ENCODE measurements at places on chromosomes 3 and 15.

- DNase-seq: no peak
These were observed 22.1 kb upstream of the MGLL start for GRCh38 chr3:127844326-127844942.

- no peak for DNase-seq
These were observed 25.4 kb downstream of the MAPKAPK3 start for GRCh38 chr3:50642382-50642781.

DNA sequence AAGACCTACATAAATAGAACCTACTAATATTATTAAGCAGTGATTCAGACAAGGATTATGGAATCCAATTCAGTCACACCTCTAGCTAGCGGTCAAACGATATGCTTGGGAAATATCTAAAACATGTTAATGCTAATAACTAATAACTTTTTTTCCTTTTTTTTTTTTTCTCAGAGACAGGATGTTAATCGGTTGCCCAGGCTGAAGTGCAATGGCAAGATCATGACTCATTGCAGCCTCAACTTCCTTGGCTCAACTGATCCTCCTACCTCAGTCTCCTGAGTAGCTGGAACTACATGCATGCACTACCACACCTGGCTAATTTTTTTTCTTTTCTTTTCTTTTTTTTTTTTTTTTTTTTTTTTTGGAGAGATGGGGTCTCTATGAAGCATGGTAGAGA lies 124.1 kb downstream of the NR2E3 start:
- no peak for DNase-seq

DNA sequence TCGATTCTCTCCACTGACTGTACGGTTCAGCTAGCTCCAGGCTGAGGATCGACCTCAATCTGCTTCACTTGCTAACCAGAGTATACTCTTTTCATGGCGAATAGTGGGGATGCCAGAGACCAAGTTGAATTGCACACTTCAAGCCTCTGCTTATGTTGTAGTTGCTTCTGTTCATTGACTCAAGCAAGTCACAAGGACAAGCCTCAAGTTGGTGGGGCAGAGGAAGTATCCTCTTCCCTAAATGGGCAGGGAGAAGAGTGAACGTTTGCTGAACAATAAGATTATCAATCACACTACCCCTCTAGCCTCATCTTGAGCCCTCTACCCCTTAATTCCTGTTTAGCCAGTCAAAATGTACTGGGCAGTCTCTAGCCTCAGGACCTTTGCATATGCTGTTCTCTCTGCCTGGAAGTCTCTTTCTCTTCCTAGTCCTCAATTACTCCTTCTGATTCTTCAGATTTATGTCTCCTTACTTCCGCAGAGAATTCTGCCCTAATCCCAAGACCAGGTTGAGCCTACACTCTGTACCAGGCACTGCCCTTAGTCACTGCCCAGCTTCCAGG lies 390.4 kb upstream of the PROK2 start:
- no peak for DNase-seq

GRCh38 chr3:11155341-11156025 lies 1.2 kb downstream of the HRH1 start:
- DNase-seq: peak; percentile 56

DNA sequence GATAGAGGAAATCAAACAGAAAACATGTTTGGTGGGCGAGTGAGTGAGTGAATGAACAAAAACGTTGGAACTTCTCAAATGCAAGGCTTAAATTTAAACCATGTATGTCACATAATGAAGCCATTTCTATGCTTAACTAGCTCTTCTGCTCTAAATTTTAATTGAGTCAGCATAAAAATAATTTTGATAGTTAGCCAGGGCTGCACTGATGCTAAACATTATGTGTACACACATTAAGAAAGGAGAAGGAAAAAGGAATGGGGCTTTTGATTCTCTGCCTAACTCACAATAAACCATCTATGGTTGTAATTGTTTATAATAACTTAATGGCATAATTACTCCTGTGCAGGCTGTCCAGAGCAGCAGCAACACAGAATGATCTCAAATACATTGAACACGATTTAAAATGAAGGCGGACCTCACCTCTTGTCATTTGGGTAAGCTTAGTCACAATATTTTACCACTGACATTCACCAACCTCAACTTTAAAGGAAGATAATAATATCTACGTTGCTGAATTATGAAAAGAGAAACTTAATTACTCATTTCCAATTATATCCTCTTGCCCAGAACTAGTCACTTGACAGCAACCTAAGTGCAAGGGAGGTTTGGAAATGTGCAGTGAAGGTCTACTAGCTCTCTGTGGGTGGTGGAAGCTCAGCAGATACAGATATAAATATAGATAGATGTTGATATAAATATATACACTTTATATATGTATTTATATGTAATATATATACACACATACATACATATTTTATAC lies 318.4 kb upstream of the TRIM42 start:
- DNase-seq: no peak

- DNase-seq: no peak
These were observed 45.4 kb upstream of the TIPARP start for GRCh38 chr3:156628836-156629618.

- no peak for DNase-seq
These were observed 75.3 kb upstream of the STRIT1 start for GRCh38 chr3:155368786-155369185.

- DNase-seq: no peak
These were observed 7.4 kb downstream of the ZBTB47 start for GRCh38 chr3:42660898-42661297.

- peak; percentile 50 for DNase-seq
These were observed 970 bp downstream of the BBX start for GRCh38 chr3:107523539-107524325.

GRCh38 chr3:179945569-179945968 lies 91.2 kb downstream of the PEX5L start:
- no peak for DNase-seq

DNA sequence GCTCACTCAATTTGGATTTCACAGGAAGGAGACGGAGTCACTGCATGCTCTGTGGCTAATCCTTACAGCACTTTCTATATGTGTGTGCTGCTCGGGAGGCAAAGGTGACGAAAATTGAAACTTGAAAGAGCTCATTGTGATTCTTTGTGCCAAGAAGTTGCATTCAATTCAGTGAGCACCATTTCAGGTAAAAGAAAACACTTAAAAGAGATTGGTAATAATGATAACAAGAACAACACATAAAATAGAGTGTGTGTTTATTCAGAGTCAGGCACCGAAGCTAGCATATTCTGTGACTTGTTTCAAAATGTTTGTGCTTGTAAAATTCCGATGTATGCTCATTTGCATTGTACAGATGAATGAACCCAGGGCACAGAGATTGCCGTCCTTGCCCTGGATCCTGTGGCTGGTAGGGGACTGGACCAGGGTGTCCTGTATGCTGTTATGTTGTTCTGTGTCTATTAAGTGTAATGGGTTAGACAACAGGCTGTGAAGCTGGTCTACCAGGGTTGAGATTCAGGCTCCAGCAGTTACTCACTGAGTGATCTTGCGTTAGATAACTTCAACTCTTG lies 193.3 kb upstream of the PROK2 start:
- no peak for DNase-seq

GRCh38 chr15:23069496-23070166 lies 30.3 kb upstream of the TUBGCP5 start:
- no peak for DNase-seq

GRCh38 chr15:67549736-67550135 lies 7.2 kb downstream of the MAP2K5 start:
- DNase-seq: no peak

DNA sequence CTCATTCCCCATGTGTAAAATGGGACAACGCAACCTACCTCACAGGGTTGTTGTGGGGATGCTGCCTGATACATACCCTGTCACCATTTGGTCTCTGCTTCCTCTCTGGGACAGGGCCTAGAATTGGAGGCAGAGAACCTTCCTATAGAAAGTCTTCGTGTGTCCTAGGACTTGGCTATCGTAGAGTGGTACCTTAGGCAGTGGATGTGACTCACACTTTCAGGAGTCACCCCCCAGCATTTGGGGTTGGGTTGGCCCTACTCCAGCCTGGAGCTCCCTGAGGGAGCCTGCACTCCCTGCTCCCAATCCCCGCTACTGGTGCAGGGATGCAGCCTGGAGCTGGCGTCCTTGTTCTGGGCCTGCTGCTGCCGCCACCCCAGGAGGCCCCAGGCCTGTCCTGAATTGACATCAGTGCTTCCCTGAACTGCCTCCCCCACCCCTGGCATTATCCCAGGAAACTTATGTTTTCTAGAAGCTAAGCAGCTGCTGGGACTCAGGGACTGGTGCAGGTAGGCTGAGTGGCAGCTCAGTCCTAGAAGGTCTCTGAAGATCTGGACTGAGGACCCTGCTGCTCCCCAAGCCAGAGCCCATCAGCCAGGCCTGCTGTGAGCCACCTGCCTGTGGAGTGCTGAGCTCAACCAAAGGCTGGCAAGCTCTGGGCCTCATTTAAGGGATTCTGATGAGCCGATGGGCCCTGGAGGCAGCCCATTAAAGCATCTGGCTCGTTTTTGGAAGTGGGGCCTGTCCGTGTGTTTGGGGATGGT lies 9.9 kb downstream of the C15orf39 start:
- DNase-seq: no peak

DNA sequence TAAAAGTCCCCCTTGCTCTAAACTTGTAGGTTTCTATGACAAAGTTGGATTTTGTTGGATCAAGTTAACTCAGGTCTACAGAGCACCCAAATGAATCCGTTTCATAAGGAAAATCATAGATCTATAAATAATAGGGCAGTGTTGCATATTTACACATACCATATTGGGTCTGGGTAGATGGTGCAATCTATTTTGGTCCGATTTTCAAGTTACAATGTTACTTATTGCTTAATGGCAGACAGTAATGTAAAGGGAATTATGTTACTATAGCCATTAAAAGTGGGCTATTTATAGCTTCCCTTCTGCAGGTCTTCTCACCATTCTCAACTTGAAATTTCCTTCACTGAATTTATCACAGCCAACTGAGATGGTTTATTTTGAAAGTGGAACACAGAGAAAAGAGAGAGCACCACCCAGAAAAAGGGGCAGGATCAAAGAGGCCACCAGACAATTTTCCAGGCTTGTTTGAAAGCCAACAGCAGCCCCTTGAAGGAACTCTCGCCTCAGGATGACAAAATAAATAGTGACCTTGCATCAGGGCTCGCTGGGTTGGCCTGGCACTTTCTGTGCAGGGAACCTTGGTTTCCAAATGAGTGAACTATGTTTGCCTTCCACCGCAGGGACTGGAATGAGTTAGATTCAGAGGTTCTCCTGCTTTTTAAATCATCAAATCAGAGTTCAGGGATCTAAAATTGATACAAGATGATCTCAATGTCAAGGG lies 260.2 kb upstream of the HES1 start:
- no peak for DNase-seq

DNA sequence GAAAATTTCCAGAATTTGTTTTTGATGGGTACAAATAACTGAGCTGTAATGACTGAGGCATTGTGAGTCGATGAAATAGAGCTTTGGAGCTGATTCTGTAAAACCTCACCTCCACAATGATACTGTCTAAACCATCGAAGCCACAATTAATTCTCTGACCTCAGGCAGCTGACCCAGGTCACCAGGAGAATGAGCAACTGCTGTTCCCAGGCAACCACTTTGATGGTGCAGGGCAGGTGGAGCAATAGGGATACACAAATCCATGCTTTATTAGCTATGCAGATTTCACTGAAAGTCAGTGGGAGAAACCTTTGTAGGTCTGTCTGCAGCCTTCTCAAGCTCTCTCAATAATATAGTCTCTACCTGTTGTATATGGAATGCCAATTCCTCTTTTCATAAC lies 204.4 kb downstream of the RYR3 start:
- DNase-seq: no peak

DNA sequence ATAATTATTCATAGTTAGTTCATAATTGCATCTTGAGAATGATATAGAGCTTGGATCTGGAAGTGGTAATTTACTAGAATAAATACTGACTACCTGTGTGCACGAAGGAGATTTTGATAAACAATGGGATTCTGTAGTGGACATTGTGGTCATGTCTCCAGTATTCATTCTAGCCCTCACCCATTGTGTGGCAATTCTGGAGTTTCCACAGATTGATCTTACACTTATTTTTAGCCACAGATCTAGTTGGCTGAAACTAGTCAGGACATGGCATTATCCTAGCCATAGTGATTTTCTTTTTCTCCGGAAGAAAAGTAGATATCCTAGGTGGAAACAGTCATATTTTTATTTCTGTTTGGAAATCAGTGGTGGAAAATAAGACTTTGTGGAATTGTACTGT lies 833.1 kb downstream of the NAALADL2 start:
- no peak for DNase-seq

DNA sequence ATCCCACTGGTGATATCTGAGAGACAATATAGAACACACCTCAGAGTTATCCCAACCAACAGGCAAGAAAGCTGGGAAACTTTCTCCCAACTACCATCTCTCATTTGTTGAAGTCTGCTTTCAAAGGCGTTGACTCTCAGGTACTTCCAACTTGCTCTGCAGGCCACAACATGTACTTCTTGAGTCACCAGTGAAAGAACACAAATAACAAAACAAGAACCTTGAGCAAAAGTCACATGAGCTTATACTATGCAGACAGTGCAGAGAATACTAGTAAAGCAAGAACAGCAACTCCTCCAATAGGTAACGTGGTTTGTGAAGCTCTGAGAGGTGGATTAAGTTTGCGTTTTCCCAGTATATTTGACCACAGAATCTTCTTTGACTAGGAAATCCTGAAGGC lies 20.6 kb downstream of the SNTN start:
- no peak for DNase-seq

DNA sequence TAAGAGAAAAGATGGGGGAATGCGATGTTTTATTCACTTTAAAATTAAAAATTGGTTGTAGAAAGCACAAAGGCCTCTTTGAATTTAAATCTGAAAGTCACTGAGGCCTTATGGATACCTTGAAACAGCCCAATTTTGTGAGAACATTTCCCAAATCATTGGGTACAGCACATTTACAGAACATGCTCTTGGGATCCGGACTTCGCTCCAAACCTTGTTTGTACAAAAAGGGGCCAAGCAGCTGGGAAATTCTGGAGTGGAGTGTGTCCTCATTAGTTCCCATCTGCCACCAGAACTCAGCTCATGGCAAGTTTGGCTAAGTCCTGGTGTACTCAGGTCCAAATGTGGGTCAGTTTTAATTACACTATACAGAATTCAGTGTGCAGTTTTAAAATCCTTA lies 254.2 kb downstream of the ZBTB20 start:
- no peak for DNase-seq

- DNase-seq: peak; percentile 60
These were observed 18.6 kb downstream of the RNU5B-1 start for GRCh38 chr15:65323071-65323511.

GRCh38 chr15:77548589-77549557 lies 83.8 kb downstream of the LINGO1 start:
- no peak for DNase-seq

All from NCI-H345 (cell line).